ENCODE measurements at places on chromosomes 16 and 17.
A peak's percentile ranks its signal among the peaks of the same experiment; 100 is the strongest.

- no peak for DNase-seq
These were observed 19.9 kb downstream of the ZNHIT3 start for GRCh38 chr17:36506249-36506826.

DNA sequence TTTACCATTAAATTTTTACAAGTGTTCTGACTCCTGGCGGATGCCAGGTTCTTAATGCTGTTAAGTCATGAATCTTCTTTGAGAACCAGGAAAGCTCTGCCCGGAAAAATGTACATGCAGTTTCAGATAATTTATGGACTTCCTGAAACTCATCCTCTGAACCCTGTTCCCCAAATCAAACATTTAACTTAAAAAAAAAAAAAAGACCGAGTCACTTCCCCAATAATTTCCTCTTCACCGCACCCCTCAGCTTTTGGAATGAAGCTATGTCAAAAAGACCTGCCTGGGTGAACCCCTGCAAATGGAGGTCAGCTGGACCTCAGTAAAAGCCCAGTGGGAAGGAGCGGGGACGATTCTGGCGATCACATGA lies 15.0 kb downstream of the ZNF232 start:
- no peak for DNase-seq

DNA sequence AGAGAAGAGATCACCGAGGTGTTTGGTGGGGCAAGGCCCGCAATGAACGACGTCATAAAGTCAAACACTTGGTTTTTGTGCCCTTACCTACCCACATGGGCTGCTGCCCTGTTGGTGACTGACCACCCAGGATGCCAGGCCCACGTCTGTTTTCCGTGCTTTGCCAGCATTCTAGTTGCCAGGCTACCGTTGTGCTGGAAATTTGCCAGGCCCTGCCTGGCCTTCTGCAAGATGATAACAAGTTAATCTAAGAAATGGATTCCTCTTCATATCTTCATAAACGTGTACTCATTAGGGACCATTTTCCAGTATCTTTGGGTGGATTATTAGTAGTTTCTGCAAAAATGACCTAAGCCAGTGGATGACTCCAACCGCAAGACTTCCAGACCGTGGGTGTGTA lies 35.4 kb downstream of the SLC6A4 start:
- DNase-seq = no peak

DNA sequence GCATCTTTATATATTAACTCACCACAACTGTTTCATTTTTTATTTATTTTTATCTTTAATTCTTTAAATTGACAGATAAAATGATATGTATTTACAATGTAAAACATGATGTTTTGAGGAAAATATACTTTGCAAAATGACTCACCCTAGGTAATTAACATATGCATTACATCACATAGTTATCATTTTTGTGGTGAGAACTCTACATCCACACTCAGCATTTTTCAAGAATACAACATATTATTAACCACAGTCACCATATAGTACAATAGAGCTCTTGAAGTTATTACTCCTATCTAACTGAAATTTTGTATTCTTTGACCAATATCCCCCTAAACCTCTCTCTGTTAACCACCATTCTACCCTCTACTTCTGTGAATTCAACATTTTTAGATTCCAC lies 194.7 kb upstream of the KIF2B start:
- DNase-seq = no peak

DNA sequence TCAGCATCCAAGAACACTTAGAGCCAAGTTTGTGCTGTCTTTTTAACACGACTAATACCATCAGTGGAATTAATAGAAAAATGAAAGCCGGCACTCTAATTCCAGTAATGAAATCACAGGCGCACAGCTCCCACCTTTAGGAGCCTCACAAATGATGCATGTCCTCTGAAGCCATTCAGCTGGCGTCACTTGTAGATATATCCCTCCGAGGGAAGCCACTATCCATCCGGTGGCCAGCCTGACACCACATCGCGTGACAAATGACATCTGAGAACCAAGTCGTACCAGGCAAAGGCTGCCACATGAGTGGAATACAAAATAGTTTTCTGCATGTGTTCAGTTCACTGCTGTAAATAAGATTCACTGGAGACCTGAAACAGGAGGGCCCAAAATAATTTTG lies 205.6 kb downstream of the GRIN2A start:
- DNase-seq = peak; percentile 88

DNA sequence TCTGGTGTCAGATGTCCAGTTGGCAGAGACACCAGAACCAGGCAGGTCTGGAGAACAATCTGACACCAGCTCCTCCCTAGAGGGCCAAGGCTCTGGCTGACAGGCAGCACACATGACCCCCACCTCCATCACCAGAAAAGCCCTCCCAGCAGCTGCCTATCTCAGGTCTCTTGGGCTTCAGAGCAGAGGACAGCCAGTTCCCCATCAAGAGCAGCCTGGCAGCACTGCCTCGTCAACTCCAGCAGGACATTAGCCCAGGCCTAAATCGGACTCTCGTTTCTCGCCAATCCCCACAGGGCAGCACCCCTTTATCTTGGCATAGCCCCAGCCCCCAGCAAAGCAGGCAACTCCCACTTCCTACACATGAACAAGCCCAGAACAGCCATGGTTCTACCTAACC lies 4.4 kb downstream of the JUP start:
- no peak for DNase-seq

DNA sequence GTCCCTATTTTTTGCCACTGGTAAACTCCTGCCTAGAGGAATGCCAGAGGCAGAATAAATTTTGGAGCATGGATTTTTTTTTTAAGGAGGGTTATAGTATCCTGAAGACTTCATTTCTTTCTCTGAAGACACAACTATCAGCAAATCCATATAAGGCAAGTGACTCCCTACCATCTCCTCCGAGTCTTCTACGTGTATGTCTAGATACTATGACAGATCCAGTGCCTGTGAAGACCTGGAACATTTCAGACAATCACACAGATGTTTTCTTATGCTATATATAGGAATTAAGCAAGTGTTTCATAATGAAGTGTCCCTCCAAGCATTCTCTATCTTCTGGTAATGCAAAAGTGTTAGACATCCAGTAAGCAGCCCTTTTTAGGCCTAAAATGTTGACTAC lies 255.5 kb upstream of the TBX2 start:
- no peak for DNase-seq

GRCh38 chr17:17236295-17237025 lies 508 bp downstream of the FLCN start:
- DNase-seq = no peak

DNA sequence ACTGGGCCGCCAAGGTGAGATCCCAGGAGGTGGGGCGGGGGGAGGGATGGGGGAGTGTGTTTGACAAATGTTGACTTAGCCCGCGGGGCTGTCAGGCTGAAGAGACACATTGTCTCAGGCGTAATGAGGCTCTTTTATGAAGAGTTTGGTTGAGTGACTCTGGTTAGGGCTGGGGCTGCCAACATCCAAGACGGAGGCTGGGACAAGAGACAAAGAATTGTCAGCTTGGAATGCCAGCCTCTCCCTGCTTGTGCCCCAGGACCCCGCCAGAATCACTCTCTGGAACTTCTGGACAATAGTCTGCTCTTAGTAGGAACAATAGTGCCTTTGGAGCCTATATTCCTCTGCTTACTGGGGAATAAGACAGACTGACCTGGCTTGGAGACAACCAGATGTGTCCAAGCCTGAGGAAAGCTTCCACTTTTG lies 24.0 kb downstream of the PCTP start:
- no peak for DNase-seq

DNA sequence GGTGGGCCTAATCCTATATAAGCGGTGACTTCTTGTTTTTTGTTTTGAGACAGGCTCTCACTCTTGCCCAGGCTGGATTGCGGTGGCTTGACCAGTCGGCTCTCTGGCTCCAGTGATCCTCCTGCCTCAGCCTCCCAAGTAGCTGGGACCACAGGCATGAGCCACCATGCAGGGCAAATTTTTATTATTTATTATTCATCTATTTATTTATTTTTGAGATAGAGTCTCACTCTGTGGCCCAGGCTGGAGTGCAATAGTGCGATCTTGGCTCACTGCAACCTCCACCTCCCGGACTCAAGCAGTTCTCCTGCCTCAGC lies 4.7 kb upstream of the RNF213 start:
- no peak for DNase-seq

- no peak for DNase-seq
These were observed 69.4 kb downstream of the CNGB1 start for GRCh38 chr16:57901480-57902069.

- DNase-seq = no peak
These were observed 45.1 kb downstream of the SF3B3 start for GRCh38 chr16:70568601-70569237.

DNA sequence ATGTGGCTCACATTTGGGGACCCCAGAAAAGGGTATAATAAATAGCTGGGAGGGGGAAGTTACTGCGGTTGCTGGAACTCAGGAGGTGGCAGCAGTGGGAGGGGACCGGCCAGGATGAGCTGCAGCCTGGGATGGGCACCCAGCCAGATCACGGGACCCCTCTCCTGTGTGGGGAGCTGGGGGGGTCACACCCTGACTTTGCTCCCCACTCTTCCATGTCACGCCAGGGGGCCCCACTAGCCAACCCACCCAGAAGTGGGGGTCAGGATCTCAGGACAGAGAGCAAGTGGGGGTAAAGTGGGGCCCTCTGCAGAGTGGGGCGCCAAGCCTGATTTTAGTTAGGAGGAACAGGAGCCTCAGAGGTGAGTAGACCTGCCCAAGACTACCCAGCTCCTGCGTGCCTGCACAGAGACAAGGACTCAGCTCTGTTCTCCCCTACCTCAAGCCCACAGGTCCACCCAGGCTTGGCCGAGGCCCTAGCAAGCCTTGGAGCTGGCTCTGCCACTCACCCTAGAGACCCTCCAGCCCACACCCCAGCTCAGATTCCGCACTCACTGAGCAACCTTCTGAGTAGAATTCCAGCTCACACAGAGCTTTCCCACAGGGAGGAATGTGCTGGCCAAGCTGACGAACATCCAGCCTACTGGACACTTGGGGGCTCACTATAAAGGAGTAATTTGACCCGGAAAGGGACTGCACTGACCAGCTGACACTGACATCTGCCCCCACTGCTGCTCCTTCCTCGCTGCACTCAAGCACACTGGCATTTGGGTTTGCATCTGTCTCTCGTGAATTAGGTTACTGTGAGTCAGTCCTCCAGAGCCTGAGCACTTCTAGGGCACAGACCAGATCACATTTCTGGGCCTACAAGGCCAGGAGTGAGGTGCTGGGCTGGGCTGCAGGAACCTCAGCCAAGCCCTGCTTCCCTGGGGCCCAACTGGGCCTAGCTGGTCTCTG lies 310.1 kb downstream of the C16orf95 start:
- DNase-seq = no peak

DNA sequence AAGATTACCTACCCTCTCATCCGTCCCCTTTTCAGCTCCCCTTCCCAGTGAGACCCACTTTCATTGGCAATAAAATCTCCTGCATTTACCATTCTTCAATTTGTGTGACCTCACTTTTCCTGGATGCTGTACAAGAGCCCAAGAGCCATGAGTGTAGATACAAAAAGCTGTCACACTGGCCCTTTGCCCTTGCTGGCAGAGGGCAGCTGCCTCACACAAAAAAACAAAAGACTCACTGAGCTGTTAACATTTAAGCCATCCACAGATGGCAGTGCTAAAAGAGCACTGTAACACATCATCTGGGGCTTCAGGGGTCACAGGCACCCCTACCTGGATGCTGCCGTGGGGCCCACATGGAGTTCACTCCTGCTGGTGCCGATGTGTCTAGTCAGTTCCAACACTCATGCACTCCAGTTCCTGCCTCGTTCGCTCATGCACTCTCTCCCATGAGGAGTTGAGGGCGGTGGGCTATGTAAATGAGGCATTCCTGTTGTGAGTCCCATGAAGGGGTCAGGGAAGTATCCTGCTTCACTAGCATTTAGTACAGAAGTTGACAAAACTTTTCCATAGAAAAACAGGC lies 123.1 kb downstream of the CA10 start:
- DNase-seq = peak; percentile 54

DNA sequence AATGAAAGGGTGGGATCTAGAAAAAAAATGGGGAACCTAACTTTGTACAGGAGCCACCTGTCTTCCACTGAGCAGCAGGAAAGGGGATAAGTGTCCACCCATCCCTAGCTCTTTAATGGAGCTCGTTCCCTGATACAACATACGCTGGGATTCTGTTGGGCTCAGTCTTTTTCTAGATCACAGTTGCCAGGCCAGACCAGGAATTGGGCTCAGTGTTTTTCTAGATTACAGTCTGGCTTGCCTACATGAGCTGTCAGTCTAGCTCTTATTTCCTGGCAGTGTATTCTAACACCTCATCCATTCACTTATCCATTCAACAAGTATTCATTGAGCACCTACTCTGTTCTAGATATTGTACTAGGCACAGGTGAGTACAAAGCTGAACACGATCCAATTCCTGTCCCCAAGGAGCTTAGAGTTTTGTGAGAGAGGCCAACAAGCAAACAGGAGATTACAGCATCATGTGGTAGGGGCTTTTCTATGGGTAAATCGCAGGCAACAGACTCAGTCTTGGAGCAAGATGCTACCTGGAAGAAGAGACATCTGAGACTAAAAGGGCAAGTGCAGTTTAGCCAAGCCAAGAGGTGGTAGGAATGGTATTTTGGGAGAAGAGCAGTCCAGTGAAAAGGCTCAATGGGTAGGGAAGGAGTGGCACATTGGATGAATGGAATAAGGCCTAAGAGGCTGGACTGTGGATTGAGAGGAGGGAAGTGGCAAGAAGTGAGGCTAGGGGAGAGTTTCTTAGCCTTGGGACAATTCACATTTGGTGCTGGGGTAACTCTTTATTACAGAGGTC lies 138.0 kb upstream of the HS3ST2 start:
- no peak for DNase-seq

GRCh38 chr17:6928193-6928592 lies 67.7 kb upstream of the ALOX12 start:
- DNase-seq = no peak

DNA sequence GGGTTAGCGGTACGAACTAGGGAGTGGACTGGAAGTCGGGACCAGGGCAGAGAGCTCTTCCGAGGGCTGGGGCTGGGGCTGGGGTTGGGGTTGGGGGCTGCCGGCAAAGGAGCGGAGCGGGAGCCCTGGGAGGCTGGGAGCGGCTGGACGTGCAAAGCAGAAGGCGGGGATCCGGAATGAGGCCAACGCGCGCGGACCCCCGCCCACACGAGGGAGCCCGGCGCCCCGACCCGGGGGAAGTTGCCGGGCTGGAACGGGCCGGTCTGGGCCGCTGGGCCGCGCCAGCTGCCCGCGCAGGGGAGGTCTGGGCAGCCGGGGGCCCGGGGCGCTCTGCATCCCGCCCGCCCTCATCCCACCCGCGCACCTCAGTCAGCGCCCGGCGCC lies 323 bp downstream of the ST3GAL2 start:
- peak; percentile 61 for DNase-seq

DNA sequence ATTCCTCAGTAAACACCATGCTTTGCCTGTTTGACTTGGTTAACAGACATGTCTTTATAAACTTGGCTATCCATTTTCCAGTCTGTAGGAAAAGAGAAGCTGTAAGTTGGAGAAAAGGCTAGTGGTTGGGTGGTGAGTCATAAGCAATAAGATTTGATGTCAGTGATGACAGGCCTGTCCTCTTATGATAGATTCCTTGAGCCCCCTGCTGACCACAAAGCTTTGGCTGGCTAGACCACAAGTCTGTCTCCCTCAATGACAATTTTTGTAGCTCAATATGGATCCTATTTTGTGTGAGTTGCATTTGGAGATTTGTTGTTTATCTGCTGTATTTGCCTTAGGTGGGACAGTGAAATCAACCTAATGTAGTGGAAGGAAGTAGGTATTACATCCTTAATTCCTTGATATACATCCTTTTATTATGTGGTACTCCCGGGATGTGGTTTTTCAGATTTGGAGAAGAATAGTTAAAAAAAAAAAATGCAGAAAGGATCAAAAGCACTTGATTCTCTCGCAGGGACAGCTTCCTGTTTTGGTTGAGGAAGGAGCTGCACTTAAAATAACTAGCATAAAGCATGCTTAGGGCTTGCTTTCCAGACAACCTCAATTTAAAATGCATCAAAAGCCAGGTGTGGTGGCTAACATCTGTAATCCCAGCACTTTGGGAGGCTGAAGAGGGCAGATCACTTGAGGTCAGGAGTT lies 67.4 kb downstream of the SIAH1 start:
- DNase-seq = no peak
